ENCODE measurements at places on chromosomes 11 and 22.

DNA sequence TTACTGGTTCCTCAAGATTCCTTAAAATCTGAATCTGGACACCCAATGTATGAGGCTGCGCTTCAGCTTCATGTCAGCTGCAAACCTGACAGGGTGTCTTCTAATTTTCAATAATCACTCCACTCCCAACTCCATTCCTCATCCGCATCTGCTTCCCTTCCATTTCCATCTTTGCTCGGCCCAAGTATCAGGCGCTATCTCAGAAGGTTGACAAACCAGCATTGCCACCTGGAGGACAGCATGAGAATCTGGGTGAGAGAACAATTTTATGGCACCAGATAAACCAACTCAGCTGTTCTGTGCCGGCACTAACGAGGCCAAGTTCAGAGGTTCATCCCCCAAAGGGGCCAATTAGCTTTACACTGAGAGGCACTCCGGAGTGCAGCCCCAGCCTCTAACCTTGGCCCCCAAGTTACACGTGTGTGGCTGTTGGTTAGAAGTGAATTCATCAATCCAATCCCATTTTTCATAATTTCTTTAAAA lies 79.1 kb upstream of the LMO2 start:
- peak; percentile 49 for DNase-seq

DNA sequence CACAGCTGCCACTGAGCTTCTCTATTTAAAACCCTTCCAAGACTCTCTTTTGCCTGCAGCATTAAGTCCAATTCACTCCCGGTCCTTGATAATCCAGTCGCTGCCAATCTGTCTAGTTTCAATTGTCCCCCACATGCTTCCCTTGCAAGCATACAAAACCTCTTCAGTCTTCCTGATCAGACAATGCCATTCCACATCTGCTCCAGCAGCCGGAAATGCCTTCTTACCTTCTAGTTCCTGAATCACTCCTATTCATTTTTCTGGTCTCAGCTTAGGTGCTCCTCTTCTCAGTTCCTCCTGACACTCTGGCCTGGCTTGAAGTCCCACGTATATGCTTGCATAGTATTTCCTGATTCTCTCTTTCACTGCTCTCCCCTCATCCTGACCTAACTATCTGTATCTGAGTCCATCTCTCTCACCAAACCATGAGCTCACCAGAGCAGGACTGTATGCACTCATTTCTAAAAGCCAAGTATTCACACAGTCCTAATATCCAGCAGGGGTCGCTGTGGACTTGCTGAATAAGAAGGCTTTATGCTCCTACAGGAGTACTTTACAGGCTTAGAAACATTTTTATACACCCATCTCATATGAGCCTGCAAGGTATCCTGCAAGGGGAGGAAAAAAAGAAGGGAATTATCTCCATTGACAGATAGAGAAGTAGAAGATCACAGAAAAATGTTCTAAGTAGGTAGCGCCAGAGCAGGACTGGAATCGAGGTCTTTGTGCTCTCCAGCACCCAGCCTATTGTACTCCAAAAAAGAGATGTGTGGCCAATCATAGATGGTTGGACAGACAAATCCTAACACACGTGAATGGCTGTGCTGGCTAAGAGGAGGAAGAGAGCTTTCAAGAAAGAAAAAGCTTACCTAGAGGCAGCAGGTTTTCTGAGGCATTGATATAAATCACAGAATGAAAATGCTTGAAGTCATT lies 19.2 kb downstream of the XRRA1 start:
- peak; percentile 86 for DNase-seq

DNA sequence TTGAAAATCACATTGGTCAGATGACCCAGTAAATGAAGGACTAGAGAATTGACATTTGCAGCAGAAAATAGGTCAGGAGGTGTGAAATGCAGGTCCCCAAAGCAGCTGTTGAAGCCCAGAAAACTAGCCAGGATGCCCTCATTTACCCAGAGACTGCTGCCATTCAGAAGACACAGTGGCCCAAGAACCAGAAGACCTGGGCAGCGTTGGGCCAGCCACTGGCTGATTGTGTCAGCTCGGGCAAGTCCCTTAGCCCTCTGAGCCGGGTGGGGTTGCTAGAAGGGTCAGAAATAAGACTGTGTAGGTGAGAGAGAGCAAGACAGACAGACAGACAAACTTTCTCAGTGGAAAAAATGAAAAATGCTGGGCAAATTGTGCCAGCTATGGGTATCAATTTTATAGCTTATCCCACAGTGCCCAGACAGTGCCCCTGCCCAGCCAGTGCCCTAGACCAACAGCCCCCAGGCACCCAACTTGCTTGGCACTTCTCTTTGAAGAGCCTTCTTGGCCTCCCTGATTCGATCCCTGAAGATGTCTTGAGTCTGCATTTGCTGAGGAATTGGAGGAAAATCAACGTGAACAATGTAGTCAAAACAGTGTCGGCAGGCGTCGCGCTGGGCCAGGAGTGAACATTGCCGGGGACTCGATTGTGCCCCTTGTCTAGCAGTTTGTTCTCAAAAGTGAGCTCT lies 198.3 kb downstream of the MN1 start:
- no peak for DNase-seq

DNA sequence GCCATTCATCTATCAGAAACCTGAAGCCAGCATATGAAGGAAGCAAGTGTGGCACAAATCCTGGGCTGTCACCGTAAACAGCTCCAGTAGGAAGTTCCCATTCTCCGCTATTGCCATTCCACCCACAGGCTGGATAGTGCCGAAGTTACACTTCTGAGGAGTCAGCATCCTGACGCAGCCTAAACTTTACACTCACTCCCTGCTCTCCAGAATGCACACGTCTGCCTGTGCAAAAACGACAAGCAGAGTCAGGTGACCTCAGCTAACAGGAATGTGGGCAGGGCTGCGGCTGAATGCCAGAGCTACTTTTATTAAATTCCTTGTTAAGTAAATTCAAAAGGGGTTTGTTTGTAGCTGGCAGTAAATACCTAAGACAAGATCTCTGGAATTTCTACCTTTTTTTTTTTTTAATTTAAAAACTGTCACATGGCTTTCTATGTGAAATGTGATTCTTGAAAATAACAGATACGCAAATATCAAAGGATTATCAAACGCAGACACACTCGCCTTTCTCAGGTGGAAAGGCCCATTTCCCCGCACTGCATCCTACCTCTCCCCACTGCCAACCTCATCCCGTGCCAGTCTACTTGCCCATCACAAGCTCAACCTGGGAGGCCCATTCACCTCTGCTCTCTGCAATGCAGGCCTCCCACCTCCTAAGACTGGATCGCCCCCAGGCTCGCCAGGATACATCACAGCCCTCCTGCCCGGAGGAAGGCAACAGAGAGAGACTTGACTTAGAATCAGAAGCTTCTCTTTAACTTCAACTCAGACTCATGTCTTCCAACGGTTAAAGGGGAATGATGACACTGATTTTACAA lies 33.5 kb downstream of the NFRKB start:
- no peak for DNase-seq

DNA sequence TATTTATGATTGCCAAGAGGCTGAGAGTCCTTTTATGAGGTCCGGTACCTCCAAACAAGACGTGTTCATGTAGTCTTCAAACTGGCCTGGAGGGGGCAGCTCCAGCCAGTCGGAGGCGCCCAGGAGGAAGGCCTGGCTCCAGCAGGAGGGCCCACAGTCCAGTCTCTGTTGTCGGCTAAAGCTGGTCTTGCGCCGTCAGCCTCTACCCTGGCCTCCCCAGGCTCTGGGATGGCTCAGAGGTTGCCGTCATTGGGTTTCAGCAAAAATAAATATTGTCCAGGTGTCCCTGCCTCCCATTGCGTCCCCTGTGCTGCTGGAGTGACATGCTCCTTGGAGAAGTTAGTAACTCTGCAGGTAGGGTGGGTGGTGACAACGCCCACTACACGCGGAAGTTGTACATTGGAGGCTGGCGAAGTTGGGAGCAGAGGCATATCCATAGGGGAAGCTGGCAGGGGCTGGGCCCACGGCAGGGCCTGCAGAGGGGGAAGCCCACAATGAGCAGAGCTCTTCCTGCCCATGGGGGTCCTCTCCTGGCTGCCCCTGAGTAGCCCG lies 1.0 kb upstream of the SLC25A1 start:
- DNase-seq = peak; percentile 65

- peak; percentile 41 for DNase-seq
Observed at GRCh38 chr11:45021692-45022141, 71.0 kb upstream of the TP53I11 start.

GRCh38 chr11:71459076-71459766 lies 6.2 kb downstream of the NADSYN1 start:
- no peak for DNase-seq

GRCh38 chr11:63535734-63536133 lies 874 bp upstream of the PLAAT4 start:
- no peak for DNase-seq

DNA sequence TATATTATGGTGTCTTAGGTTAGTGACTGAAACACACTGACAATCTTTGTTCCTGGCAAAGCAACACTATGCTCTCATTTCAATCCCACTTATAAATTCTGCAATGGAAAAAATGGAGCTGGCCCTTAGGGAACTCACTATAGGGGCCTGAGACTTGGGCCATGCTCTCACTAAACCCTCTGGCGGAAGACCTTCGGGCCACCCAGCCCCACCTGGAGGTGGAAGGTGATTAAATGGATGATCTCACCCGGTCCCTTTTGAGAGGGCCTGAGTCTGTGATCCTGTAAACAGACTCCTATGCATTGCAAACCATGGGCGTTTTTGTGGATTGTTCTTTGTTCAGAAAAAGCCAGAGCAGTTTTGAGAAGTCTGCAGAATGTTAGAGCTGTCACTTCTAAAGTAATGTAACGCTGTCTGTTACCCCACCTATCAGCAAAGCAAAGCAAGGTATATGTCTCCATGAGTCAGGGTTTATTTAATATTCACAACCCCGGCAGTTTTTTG lies 17.0 kb upstream of the CDON start:
- DNase-seq = peak; percentile 50

GRCh38 chr22:45585437-45585755 lies 82.7 kb downstream of the FBLN1 start:
- no peak for DNase-seq

- no peak for DNase-seq
Observed at GRCh38 chr11:110355011-110355744, 58.8 kb upstream of the RDX start.

GRCh38 chr11:14300661-14301304 lies 58.2 kb downstream of the RRAS2 start:
- peak; percentile 3 for DNase-seq

GRCh38 chr22:27670701-27671412 lies 130.7 kb downstream of the MN1 start:
- no peak for DNase-seq

DNA sequence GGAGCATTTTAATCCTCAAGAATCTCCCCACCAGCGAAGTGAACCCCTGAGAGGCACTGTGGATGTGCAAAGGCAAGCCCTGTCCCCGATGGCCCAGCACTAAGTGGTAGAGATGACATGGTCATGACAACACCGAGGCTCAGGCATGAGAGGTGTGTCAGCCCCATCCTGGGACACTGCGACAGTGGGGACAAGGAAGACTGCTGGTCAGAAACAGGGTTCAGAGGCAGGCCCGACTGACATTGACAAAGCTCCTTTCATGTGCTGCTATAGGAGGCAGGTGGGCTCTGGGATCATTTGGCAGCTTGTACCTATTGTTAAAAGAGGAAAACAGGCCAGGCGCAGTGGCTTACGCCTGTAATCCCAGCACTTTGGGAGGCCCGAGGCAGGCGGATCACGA lies 54.3 kb upstream of the MYEOV start:
- DNase-seq = no peak

DNA sequence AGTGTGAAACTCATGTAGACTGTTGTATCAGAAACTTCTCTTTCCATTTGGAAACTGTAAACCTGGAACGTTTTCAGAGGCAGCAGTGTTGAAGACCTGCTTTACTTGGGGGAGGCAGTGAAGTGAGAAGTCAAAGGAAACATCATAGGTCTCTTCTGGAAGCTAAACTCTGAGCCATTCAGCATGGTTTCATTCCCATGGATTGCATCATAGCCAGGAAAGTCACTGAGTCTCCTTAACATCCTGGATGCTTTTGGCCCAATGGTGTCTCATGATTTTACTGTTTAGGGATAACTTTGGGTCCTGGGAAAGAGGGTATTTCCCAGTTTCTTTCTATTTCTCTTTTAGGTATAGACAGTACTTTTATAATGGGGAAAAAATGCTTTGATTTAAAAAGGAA lies 153.2 kb upstream of the E2F8 start:
- no peak for DNase-seq

- DNase-seq = no peak
Observed at GRCh38 chr11:132818951-132819350, 713.4 kb downstream of the OPCML start.

DNA sequence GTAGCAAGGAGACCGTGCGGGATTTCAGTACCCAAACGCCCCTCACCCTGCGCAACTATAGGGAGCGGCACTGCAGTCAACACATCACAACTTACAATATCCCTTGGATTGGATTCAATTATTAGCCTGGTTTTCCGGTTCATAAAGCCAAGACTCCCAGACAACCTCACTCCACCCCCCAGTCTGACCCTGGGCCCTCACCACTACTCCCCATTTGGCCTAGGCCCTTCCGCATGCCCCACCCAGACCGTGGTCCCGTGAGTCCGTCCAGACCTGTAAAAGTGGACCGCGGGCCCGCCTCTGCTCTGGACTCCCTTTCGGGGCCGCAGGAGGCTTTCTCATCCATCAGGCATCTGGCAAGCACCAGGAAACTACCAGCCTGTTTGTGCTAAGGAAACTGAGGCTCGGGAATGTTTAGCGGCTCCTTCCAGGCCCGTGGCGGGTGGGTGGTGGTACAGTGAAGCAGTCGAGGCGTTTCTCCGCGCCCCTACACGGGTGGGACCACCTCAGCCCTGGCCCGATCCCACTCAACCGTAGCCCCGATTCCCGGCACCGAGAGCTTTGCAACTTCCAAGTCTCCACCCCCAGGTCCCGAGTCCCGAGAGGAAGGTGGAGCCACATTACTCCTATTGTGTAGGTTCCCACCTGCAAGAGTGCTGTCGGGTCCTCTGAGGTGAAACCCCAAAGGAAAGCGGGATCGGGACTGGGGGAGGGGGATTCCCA lies 679 bp upstream of the DPP3 start:
- DNase-seq = peak; percentile 89

DNA sequence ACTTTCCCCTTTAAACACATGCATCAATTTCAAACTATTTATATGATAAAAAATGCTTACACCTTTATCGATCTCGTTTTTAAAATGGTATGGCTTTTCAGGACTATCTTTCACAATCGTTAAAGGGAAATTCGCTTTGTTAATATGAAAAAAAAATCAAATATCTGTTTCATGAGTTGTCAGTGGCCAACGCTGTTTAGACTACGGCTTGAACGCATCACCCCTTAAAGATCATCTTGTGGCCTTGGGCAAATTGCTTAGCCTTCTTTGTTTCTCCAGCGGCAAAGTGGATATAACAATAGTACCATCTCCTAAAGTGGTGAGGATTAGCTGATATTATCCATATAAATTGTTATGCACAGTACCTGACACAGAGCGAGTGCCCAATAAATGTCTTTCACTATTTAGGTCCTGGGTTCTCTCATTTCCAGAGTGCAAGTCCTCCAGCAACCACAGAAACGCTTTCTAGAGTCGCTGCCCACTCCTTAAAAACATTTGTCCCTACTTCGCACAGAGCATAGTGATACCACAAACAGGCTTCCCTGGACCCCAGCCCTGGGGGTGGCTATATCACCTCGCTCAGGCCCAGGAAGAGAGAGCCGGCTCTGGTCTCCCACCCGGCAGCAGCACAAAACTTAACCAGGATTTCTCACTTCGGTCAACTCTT lies 904 bp downstream of the SLC35F2 start:
- no peak for DNase-seq

- peak; percentile 85 for DNase-seq
Observed at GRCh38 chr22:47564651-47565434, 802.4 kb downstream of the TBC1D22A start.

- DNase-seq = no peak
Observed at GRCh38 chr11:44938066-44938691, 12.5 kb downstream of the TP53I11 start.

All from NCI-H146 (cell line).